ENCODE measurements at places on chromosomes 11 and 22. TPM values are rescaled to one million over a fixed set of nuclear protein-coding genes. Genes with fewer than 3 reads are reported as not detected.
A peak's percentile ranks its signal among the peaks of the same experiment; 100 is the strongest.

DNA sequence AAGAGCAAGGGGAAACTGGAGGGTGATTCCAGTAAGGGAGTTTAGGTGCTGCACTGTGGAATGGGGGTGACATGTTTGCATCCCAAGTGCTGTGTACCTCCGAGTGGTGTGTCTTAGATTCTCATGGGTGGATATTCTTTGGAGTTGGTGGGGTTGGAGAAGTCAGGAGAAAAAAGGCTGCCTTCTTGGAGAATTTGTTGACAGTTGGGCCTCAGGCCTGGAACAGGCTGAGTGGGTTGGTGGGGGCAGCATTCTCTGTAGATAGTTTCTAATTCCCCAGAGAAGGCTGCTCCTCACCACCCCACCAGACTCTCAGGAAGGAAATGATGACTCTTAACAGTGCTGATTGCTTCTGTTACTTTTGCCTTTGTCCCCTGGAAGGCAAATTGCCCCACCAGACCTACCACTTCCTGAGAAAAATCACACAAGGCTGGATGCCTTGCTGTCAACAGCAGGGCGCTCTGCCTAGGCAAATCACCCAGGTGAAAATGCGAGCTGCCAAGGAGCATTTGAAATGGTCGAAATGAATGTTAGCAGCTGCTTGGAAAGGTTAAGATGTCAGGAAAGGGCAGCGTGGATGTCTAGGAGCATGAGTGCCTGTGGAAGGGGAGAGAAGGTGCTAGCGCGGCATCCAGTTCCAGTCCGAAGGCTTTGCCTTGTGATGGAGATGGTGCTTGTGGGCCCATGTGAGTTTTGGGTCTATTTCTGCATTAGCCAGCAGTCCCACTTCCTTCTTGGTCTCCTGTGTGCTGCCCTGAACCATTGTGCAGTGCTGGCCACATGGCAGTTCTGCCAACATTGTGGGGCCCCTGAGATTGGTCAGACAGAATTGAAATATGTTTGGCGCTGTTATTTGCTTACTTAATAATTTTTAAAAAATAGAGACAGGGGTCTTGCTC, 29.7 kb upstream of the SORL1-AS1 start:
- peak; percentile 51 for DNase-seq

The GLYAT gene
- total RNA-seq: not detected

DNA sequence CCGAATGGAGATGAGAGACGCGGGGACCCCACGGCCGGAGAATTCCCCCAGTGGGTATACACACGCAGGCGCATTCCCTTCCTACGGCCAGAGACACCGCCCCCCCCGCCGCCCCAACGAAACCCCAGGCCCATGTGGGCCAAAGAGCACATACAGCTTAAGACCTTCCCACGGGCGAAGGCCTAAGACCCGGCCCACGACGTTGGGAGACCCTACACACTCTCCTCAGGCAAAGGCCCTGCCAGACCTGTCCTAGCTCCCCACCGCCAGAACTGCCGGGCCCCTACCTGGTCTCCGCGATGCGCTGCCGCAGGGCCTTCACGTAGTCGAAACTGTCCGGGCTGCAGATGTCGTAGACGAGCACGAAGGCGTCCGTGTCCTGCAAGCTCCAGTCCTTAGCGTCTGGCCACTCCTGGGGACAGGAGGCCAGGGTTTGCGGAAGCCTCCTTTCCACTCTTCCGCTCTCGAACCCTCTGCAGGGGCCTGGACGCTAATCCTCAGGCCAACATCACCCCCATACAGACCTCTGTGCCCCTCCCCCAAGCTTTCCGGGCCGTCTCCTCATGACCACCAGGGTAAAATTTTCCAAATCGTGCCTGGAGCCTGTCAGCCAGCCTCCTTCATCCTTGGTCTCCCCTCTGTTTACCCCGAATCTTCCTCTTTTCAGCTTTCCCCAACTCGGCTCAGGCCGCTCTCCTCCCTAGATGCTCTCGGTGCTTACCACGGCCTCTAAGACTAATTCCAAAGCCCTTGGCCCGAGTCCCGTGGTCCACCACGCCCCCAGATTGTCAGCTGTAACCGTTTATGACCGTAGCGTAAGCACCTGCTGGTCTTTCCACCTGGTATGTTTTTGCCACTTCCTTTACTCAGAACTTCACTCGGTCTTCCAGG, 1.7 kb downstream of the RASL10A start:
- DNase-seq: no peak

DNA sequence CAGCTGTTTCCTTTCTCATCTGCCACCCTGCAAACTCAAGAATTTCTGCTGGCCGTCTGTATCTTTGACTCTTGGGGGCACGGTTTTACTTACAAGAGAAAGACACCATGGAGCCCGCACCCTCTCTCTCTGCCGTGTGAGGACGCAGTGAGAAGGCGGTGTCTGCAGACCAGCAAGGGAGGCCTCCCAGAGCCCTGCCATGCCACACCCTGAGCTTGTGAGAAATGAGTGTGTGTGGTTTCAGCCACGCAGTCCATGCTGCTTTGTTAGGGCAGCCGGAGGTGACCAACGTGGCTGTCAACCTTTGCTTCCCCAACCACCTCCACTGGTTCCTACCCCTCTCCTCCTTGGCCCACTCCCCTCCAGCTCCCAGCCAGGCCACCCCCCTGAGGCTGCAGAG, 70.1 kb upstream of the NUP50 start:
- no peak for DNase-seq

DNA sequence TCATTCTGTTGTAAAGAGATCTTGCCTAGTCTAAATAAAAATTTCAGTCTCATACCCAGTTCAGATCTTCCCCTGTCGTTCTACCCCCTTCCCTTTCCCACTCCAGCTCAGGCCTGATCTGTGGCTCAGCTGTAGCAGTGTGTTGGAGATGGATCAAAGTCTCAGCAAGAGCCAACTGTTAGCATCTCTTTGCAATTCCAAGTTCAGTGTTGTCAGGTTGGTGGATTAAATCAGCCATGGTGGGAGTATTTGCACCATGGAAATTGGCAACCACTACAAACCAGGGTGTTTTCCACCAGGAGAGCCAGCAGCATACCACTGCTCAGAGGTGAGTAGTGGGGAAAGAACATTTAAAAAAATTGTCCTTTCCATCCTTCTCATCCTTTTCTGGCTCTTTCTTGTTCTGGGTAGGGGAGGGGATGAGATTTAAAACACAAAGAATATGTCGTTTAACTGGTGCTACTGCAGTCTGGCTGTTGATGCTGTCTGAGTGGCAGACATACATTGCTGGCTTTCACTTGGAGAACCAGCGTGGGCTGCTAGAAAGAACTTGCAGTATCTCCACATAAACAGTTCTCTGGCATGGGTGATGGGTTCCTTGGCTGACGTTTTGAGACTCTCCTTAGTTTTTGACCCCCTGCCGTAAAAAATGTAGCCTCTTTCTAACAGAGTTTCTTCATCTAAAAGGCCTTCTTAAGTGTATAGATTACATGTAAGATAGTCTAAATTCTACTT, 514.1 kb downstream of the RAB38 start:
- no peak for DNase-seq

DNA sequence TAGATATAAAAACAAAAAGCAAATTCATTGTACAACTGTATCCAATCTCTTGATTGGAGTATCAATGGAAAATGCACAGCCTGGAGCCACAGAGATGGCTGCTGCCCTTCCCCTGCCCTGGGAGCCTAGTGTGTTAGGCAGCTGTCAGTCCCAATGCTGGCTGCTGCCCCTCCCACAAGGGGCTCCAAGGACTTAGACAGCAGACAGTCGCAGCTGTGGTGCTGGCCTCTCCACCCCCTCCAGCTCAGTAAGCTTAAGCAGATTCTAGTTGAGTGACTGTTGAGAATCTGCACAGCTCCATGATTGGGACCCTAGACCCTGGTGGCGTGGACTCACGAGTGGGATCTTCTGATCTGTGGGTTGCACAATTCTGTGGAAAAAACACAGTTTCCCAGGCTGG, 1511.2 kb downstream of the FAM181B start:
- no peak for DNase-seq

GRCh38 chr11:43282607-43283440, 29.0 kb upstream of the API5 start:
- peak; percentile 16 for DNase-seq

The ART1 gene
- not detected for total RNA-seq

DNA sequence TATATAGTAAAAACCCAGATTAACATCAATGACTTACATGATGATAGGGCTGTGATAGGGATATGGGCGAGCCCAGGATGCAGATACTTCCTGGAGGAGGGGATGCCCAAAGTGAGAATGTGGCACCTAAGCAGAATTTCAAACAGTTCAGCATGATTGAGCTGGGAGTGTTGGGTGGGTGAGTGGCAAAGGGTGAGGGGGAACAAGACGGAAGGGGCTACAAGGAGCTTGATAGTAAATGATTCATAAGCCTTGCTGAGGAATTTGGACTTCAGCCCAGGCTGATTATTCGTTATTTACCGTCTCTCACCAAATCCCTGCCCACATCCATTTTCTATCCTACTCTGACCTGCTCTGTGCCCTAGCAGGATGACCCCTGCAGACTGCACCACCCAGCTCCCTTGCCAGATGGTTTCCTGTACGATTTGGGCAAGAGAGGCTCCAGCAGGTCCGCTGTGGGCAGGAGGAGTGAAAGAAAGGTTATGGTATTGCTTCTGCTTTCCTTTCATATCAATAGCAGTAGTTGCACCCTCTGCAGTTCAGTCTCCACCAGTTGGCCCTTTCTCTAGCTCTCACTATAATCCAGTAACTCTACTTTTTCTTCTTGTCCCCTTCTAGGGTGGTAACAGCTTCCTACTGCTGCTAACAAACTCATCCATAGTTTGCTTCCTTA, 30.3 kb upstream of the SIK2 start:
- DNase-seq: no peak

The OR51E1 gene
- not detected for total RNA-seq

GRCh38 chr11:98090861-98091505, 929.8 kb upstream of the CNTN5 start:
- no peak for DNase-seq

DNA sequence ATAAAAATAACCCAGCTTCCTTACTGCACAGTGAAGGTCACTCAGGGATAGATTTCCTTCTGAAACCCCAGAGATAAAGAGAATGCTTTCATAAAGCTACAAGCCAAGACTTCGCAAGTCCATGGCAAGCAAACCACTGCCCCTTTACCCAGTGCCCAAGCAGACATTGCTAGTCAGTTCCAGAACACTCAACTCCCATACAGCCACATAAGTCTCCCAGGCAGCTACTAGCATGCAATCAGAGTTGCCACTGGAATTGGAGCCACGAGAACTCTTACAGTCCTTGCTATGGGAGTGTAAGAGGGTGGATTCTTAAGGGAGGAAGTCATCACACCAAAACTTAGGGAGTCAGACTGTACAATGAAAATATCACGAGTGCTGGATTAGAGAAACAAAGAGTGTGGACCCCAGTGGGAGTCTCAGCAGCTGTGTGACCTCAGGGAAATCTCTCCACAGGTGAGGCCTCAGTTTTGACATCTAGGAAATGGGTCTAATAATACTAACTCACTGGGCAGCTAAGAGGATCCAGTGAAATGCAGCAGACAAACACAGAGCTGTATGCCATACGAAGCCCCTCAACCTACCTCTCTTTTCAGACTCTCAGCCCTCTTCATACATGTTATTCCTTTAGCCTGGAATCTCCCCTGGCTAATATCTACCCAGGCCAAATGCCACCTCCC, 526.6 kb downstream of the MN1 start:
- DNase-seq: no peak

DNA sequence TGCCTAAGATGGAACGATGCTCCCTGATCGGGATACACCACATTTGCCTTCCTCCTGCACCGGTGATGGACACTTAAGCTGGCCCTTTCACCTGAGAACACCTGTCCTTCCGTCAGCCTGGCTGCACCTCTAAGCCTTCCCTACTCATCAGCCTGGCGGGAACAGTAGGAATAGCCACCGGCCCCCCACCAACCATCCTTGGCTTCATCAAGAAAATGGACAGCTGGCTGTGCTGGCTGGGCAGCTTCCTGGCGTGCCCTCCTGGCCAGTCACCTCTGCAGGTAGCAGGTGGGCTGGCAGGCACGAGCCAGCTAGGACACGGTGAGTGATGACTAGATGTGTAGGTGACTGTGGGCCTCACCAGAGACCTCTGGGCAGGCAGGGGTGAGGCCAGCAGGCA, 142.8 kb downstream of the CTTN start:
- no peak for DNase-seq

The VWCE gene
- total RNA-seq: 19.8 TPM

DNA sequence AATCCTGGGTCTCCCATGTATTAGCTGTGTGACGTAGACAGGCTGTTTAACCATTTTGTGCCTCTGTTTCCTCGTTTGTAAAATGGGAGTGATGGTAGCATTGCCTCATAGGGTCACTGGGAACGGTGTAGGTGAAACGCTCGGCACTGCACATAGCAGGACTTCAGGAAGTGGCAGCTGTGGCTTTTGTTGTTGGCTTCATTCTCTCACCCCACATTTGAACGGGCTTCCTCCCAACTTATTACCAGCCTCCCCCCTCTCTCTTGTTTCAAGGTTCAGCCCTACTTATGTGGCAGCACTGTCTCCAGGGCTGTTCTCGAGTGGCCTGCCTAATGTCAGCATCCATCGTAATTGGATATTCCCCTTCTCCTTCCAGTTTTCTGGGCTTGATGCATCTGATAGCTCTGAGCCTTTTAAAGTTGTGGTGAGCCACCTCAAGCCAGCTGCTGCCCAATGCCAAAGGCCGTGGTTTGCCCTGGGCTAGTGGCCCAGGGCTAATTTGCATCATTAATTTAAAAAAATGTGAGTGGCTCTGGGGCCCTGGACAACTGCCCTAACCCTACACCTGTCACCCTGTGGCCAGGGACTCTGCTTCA, 217.8 kb upstream of the TBCEL start:
- no peak for DNase-seq

DNA sequence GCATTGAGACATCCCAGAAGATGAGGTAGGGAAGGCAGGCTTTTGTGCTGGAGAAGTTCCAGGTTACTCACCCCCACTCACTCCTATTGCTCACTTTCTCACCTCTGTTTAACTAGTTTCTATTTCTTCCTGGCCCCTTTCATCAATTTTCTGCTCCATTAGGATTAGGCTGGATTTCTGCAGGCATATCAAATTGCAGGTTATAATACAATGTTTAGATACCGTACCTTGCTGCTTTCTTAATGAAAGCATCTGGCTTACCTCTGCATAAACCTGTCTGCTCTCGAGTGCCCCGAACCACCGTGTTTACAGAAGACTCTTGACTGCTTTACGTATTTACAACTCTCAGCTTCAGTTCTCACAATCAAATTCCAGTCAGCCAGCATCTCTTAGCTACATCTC, 173.7 kb downstream of the ADAMTS15 start:
- no peak for DNase-seq

DNA sequence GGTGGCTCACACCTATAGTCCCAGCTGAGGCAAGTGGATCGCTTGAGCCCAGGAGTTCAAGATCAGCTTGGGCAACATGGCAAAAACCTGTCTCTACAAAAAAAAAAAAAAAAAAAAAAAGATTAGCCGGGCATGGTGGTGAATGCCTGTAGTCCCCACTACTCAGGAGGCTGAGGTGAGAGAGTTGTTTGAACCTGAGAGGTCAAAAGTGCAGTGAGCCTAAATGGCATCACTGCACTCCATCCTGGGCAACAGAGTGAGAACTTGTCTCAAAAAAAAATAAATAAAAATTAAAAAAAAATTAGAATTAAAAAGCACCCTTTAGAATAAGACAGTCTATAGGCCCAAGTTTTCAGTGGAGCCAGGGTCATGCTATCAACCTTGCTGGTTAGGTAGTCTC, 95.5 kb downstream of the PDHX start:
- DNase-seq: no peak
